ENCODE measurements at places on chromosomes 3 and 15.

DNA sequence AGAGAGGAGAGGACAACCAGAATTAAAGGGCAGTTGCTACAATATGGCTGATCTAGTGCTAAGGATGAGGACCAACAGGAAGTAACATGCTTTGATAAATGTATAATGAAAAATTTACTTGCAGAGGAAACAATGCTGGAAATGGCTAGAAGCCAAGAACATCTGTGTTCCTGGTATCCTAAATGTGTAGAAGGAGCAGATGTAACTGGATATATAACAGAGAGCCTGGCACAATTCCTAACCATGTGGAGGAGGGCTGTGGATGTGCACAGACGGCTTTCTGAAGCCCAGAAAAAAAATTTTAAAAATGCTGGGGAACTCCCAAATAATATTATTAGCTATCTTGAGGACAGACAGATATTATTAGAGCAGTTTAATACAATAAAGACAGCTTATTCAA lies 159.4 kb upstream of the GBE1 start:
- DNase-seq = no peak

DNA sequence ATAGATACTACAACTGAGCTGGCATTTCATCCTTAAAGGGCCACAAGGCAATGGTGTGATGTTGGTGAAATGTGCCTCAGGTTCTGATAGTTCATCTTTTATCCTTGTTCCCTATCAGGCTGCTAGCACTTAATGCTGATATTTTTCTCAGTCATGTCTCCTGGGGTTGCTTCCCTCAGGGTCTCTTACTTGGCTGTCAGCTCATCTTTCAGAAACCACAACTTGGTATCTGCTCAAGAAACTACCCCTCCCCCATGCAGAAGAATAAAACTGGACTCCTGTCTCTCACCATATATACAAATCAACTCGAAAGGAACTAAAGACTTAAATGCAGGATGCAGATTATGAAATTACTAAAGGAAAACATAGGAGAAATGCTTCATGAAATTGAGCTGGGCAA lies 308.1 kb downstream of the CHST2 start:
- no peak for DNase-seq

- DNase-seq = no peak
These were observed 418.5 kb upstream of the GOLIM4 start for GRCh38 chr3:168514252-168514651.

GRCh38 chr3:43256714-43257461 lies 29.5 kb upstream of the SNRK start:
- no peak for DNase-seq

DNA sequence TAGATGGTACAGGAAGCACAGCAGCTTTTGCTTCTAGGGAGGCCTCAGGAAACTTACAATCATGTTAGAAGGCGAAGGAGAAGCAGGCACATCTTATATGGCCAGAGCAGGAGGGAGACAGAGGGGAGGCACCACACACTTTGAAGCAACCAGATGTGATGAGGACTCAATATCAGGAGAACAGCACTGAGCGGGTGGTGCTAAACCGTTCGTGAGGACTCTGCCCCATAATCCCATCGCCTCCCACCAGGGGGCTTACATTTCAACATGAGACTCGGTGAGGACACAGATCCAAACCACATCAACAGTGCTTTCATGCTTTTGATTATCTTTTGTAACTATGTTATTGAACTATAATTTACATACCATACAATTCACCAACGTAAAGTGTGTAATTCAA lies 7.6 kb upstream of the TMEM44 start:
- peak; percentile 71 for DNase-seq

- DNase-seq = no peak
These were observed 8.8 kb upstream of the DNAJA4 start for GRCh38 chr15:78255421-78256043.

DNA sequence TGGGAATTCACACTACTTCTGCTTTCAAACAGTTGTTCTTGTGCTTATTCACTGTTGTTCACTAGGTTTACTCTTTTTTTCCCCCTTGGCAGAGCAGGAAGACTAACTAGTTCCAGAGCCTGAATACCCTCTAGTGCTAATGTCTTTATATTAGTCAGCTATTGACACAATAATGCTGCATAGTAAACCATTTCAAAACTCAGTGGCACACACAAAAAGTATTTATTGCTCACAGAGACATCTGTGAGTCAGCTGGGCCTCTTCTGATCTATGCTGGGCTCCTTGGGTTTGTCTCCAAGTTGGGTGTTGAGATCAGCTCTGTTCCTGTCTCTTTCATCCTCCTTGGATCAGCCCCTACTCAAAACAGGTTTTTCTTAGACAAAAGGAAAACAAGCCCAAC lies 51.1 kb downstream of the RSRC1 start:
- peak; percentile 92 for DNase-seq

- DNase-seq = peak; percentile 57
These were observed 151.9 kb upstream of the LINGO1 start for GRCh38 chr15:77784361-77785292.
